ENCODE measurements at places on chromosomes 5 and 9.

DNA sequence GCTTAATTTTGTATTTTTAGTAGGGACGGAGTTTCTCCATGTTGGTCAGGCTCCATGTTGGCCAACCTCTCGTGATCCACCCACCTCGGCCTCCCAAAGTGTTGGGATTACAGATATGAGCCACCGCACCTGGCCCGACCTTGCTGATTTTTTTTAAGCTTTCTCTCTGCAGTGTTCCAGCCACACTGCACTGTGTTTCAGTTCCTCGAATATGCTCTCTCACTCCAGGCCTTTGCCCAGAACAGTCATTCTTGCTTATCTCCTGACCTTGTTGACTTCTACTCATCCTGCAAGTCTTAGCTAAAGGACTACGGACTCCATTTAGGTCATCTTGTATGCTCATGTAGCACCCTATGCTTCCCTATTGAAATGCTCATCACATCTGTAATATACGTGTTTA lies 3.3 kb downstream of the SNAPC3 start:
- DNase-seq = no peak

DNA sequence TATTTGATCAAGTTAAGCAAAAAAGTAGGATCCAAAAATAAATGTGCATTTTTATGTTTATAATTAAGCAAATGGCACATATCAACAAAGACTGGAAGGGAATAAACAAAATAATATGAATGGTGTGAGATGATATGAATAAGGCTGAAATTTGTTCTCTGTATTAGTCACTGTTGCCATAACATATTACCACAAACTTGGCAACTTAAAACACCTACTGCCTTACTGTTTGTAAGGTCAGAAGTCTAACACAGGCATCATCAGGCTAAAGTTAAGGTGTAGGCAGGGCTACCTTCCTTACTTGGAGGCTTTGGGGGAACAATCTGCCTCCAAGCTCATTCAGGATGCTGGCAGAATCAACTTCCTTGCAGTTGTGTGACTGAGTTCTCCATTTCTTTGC lies 19.3 kb downstream of the PGGT1B start:
- DNase-seq = no peak

- no peak for DNase-seq
Measured at GRCh38 chr5:77133061-77133758, 46.1 kb upstream of the ZBED3 start.

GRCh38 chr5:97405941-97406340 lies 222.9 kb upstream of the RIOK2 start:
- no peak for DNase-seq

DNA sequence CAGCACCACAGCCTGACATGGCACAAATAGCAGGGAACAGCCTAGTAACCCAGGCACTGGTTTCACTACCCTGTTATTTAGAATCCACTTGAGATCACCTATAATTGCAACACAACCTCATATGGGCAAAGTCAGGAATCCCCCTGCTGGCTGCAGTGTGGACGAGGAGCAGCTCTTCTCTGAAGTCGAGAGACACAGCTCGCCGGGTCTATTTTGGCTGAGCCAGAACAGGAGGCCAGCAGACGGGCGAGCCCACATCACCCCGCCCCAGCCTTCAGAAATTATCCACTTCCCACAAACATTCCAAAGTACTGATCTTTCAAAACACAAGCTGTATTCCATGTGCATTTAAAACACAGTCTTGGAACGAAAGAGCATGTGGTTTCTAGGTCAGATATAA lies 179.0 kb downstream of the ROR2 start:
- DNase-seq = no peak

DNA sequence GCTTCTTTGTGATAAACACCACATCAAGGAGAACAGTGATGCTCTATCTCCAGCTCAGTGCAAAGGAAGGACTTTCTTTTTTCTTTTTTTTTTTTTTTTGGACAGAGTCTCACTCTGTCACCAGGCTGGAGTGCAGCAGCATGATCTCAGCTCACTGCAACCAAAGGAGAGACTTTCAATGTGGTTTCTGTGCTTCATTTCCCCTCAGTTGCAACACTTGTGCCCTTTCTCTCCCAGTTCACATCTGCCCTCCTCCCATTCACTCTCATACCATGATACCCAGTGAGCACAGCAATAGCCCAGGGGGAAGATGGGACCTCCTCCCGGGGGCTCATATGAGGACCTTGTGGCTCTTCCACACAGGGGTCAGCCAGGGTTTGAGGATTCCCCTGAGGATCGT lies 110.0 kb downstream of the MTRR start:
- no peak for DNase-seq

GRCh38 chr9:121649476-121650216 lies 1.8 kb upstream of the DAB2IP start:
- DNase-seq = no peak

- DNase-seq = no peak
Measured at GRCh38 chr9:2613730-2614271, 7.8 kb upstream of the VLDLR start.

- DNase-seq = no peak
Measured at GRCh38 chr5:55306641-55307382, 682 bp downstream of the DHX29 start.

- DNase-seq = no peak
Measured at GRCh38 chr9:13023498-13023897, 248.7 kb downstream of the LURAP1L start.

- DNase-seq = no peak
Measured at GRCh38 chr9:38626006-38626405, 5.6 kb upstream of the ANKRD18A start.

DNA sequence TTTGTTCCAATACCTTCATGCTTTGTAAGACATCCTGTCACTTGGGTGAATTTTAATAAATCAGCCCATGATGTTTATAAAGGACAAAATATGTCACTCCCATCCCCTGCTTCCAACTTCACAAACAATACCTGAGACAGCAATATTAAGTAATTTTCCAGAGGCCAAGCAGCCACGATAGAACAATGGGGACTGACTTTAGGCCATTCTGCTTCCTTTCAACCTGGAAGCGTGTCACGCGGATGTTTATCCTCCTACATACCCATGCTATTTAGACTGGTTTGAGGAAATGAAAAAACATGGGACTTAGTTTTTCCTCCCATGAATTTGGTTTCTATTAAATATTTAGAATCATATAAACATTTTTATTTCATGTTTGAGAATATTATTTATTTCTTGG lies 82.9 kb downstream of the GRAMD2B start:
- no peak for DNase-seq

DNA sequence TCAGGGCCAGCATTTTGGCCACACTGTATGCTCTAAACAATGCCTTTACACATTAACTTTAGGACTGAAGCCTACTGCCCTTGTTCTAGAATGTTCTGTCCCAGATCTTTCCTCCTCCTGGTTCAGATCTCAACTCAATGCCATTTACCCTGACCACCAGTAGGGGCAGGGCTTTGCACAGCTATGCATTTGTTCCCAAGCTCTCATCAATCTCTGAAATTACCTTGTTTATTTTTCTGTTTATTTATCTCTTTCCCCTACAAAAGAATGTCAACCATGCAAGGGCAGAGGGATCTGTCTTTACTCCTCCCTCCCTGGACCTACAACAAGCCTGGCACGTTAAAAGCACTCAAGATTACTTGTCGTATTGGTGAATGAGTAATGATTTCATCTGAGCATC lies 612.9 kb downstream of the BNC2 start:
- no peak for DNase-seq

DNA sequence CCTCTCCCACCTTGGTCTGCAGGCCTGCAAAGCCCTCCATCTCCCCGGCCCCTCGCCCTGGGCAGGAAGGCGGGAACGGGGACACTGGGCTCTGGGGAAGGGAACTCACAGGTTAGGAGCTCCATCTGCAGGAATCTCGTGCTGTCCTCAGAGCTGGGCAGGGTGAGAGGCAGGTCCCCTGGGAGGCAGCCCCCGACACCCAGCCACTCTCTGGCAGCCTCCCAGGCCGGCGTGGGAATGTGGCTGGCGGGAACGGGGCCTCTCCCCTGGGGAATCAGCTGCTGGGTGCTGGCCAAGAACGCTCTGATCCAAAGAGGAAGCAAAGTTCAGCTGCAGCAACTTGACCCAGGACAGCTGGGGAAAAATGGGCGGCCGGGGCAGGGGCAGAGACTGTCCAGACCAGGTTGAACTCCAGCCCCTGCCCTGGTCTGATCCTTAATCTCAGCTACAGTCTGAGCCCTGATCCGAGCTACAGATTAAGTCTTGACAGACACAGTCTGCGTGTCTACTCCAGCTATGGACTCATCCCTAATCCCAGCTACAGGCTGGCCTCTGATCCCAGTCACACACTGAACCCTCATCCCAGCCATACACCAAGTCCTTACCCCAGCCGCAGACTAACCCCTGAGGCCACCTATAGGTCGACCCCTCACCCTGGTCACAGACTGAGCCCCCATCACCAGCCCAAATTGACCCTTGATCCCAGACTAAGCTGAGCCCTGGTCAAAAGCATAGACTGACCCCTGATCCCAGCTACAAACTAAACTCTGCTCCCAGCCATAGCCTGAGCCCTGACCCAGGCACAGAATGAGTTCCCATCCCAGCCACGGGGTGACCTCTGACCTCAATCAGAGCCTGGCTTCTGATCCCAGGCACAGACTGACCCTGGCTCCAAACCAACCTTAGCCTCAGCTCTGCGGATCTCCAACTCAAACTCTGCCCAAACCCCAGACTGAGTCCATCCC lies 37.3 kb upstream of the EGFL7 start:
- DNase-seq = no peak

- DNase-seq = no peak
Measured at GRCh38 chr5:144201588-144201987, 30.9 kb downstream of the KCTD16 start.

DNA sequence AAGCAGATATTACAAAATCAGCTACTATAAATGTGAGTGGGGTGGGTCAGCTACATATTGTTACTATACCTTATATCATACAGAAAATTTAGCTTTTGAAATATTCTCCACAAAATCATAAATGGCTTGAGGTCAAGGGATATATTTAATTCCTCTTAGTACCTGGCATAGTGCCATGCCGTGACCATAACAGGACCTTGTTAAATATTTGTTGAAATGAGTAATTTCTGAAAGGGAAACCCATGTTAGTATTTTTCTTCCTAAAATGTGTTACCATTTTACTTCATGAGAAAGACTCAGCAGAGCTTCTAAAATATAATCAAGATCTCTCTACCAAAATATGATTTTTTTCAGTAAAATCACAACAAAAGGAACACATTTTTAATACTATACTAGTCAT lies 14.8 kb downstream of the ATP10B start:
- no peak for DNase-seq

DNA sequence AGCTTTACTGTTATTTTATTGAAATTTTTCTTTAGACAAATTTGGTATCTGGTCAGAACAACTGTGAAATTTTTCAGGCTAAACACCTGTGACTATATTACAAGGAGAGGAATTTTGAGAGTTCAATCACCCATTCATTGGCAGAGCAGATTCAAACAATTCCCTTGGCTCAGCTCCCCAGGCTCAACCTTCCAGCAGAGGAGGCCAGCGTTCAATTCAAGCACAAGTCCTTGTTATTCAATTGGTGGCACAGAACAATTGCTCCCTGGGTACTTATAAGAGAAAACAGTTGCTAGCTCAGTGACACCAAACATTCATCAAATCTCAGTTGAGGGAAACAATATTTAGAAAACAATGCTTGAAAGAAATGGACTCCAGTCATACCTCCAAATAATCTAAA lies 83.3 kb downstream of the SUSD1 start:
- no peak for DNase-seq

- DNase-seq = no peak
Measured at GRCh38 chr9:123637606-123637944, 281.6 kb downstream of the CRB2 start.

DNA sequence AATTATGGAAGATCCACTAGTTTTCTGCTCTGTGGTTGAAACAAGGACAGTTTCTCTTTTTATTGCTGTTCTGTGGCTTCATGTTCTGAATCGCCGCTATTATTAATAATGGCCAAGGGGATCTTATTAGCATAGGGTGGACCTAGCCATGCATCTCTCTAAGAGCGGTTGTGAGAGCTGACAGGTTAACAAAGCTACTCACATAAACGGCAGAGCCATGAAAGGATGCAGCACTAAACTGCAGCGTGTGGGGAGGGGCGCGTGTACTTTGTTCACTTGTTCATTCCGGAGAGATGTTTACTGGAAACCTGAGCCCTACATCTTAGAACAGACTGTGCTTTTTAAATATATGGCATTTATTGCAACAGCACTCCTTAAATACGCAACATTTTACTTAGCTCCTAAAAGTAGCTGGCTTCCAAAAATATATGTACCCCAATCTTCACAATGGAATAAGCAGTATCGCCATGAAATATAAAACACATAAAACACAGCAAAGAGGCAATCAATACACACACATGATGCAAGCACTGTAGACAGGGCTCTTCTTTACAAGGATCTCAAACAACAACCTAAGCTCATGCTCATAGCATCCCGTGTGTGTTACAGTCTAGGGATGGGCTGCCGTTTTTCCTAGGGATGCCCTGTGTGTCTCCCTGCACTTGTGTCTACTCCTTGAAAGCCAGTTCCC lies 424.6 kb downstream of the MED10 start:
- no peak for DNase-seq

- DNase-seq = no peak
Measured at GRCh38 chr5:90949469-90950358, 391.1 kb downstream of the ADGRV1 start.

GRCh38 chr5:74613283-74613682 lies 27.2 kb downstream of the ENC1 start:
- DNase-seq = no peak

DNA sequence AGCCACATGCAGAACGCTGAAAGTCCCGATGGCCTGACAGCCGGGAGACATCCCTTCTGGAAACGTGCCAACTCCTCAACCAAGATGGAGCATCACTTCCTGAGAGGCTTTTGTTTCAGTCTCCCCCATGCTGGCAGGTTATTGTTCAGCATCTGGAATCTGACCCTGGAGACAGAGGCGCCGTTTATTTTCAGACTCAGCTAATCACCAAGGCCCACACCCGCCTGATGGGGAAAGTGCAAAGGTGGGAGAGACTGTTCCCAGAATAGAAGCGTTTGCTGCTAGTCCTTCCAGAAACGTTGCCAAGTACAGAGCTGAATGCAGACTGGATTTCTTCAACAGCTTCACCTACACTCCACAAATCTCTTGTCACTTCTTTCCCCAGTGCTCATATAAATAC lies 41.8 kb upstream of the S1PR3 start:
- DNase-seq = no peak

GRCh38 chr9:137588311-137588710 lies 2.0 kb downstream of the ZMYND19 start:
- no peak for DNase-seq

- no peak for DNase-seq
Measured at GRCh38 chr9:91884696-91885687, 65.0 kb downstream of the ROR2 start.

DNA sequence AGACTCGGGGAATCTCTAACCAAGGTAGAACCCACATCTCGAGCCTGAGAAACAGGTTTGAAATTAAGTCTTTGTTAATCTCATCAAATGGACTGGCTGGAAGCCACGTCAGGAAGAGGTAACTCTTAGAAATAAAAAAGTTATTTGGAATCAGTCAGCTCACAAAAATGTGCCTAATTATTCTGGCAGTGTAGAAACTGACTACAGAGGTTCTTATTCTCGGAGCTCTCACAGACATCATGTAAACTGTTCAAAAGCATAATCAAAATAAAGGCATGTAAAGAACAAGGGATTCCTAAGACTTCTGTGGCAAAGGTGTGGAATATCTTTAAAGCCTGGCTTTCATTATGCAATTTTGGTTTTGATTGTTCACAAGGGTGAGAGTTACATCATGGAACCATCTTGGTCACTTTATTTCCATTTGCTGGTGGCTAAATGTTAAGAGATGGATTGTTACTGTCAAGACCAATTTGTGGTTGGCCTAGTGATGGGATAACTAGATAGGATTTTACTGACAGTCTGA lies 85.1 kb downstream of the OTULIN start:
- no peak for DNase-seq

Measured in CD4-positive, alpha-beta T cell (primary cell).